ENCODE measurements at places on chromosomes 5 and 9. TPM values are rescaled to one million over a fixed set of nuclear protein-coding genes. Genes with fewer than 3 reads are reported as not detected.

TRIM36 gene
- 39.8 TPM for total RNA-seq

TMC1 gene
- 0.40 TPM for total RNA-seq

PDZD2 gene
- total RNA-seq: 2.3 TPM

CATSPER3 gene
- total RNA-seq: 0.70 TPM

HACD4 gene
- total RNA-seq: 0.52 TPM

TAF11L10 gene
- not detected for total RNA-seq
